ENCODE measurements at places on chromosomes 1 and 21.

- DNase-seq, result no peak
Observed at GRCh38 chr1:33768106-33768505, 95.8 kb upstream of the HMGB4 start.

GRCh38 chr21:45374826-45375455 is 30.0 kb upstream of the COL18A1 start:
- no peak for DNase-seq

GRCh38 chr1:66050123-66050522 is 257.4 kb downstream of the PDE4B start:
- no peak for DNase-seq

DNA sequence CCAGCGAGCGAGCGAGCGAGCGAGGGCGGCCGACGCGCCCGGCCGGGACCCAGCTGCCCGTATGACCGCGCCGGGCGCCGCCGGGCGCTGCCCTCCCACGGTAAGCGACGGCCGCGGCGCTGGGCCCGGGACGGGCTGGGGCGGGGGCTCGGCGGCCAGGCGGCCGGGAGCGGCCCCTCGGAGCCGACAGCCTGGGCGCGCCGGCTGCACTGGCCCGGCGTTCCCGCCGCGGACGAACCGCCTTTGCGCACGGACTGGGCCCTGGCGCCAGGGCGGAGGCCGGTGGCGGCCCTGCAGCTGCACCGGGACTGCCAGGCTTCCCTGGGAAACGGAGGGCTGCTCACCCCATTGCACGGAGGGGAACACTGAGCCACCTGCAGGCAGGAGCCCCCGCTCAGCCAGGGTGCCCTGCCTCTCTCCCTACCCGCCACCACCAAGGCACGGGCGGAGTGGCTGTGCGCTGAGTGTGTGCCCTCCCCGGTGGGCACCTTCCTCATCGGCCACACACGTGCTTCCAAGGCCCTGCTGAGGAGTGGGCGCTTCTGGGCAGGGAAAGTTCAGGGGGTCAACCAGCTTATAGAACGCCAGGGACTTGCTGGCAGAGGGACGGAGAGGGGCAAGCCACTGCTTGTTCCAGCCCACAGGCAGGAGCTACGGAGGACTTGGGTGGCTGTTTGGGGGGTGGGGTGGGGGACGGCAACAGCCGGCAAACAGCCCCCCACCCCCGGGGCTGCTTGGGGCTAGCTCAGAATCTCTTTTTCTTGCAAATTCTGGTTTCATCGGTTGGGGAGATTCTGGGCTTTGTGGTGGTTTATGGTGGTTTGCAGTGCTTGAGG is 532 bp downstream of the CSF1 start:
- no peak for DNase-seq

GRCh38 chr1:26378879-26379251 is 6.3 kb upstream of the ZNF683 start:
- DNase-seq, result no peak

DNA sequence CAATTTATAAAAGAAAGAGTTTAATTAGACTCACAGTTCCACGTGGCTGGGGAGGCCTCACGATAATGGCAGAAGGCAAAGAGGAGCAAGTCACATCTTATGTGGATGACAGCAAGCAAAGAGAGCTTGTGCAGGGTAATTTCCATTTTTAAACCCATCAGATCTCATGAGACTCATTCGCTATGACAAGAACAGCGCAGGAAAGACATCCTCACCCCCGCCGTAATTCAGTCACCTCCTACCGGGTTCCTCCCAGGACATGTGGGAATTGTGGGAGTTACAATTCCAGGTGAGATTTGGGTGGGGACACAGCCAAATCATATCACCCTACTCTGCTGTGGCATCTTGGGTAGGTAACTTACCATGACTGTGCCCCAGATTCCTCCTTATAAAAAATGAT is 79.8 kb downstream of the AK5 start:
- DNase-seq, result no peak

- no peak for DNase-seq
Observed at GRCh38 chr1:185305419-185305818, 11.6 kb downstream of the IVNS1ABP start.

- no peak for DNase-seq
Observed at GRCh38 chr1:48741380-48741779, 35.3 kb downstream of the BEND5 start.

DNA sequence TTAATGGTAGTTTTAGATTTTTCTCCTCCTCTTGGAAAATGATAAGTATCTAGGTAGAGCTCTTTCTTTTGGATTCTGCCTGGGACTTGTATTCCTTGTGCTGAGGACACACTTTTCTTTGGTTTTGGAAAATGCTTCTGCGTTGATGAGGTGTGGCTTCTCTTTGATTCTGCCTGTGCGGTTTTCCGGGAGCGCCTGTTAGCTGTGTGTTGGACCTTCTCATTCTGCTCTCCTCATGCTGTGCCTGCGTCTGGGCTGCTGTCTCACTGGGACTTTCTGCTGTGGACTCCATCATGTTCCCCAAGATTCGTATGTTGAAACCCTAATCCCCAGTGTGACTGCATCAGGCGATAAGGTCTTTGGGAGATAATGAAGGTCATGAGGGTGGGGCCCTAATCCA is 21.0 kb downstream of the C1orf174 start:
- no peak for DNase-seq

- DNase-seq, result no peak
Observed at GRCh38 chr1:15075817-15076216, 77.7 kb upstream of the TMEM51 start.

DNA sequence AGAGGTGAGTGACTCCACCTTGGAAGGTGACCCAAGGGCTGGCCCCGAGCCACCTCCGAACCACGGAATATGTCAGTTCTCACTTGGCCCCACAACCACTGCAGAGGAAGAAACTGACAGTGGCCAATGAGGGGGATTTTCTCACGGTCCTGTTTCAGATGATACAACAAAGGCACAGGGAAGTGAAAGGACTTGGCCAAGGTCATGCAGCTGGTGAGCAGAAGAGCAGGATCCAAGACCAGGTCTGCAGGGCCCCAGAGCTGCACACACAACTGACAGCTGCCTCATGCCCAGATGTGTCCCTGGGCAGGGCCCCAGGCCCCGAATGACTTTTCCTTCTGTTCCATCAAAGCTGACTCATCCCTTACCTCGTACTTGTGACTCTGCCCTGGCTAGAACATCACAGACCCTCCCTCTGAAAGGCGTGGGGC is 25.8 kb upstream of the EVA1B start:
- peak; percentile 79 for DNase-seq

DNA sequence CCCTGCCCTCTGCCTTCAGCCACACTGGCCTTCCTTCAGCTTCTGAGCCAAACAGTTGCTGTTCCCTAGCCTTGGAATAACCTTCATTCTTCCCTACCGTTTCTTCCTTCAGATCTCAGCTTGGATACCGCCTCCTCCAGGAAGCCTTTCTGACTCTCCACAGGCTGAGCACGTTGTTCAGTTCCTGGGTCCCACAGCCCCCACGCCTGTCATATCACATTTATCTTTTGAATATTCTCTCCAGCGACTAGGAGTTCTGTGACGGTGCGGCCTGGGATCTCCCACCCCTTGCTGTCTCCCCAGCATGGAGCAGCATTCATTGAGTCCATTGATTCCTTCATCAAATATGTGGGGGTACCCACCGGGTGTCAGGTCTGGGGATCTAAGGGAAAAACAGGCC is 39.2 kb downstream of the EPHA2 start:
- no peak for DNase-seq

DNA sequence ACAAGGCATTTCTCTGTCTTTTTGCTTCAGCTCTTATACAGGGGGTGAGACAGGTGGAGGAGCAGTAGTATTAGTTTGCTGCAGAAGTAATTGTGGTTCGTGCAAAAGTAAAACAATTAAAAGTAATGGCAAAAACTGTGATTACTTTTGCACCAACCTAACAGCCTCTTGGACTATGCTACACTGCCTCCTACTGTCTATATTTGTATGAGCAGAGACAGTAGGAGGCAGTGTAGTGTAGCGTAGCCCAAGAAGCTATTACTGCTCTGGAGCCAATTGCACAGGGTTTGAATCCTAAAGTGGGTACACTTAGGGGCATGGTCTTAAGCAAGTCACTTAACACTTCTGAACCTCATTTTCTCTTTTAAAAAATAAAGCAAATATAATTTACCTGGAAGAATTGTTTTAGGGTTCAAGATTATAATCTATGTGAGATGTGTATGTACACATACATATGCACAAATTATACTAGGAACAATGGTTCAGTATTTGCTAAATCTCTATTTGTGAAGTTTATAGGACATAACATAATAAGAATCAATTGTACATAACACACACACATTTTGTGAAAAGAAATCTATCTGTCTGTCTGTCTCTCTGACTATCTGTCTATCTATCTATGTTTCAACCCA is 103.8 kb downstream of the BRINP3 start:
- DNase-seq, result no peak

- DNase-seq, result peak; percentile 78
Observed at GRCh38 chr1:55669293-55669692, 454.1 kb upstream of the USP24 start.

DNA sequence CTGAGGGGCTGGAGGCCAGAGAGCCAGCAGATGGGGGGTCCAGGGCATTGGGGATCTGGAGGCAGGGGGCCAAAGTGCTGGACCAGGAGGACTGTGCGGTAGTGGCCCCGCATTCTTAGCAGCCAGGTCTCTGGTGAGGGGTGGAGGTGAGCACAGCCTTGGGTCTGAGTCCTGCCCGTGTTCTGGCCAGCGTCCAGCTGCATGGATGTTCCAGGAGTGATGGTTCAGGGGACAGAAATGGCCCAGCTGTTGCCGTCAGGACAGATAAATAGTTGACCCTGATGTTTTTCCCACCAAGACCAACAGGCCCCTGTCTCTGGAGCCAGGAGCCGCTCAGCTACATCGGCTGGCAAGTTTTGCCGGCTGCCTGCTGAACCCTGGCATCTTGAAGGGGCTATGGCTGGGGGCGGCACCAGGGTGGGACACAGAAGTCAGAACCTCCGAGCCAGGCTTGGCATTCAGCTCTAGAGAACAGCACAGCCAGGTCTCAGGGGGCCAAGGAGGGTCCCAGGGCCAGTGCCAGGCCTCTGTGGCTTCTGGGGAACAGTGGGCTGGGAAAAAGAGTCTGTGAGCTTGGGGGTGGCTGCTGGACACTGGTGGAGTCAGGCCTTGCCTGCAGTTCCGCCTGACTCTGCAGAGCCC is 19.4 kb upstream of the TTC34 start:
- no peak for DNase-seq

DNA sequence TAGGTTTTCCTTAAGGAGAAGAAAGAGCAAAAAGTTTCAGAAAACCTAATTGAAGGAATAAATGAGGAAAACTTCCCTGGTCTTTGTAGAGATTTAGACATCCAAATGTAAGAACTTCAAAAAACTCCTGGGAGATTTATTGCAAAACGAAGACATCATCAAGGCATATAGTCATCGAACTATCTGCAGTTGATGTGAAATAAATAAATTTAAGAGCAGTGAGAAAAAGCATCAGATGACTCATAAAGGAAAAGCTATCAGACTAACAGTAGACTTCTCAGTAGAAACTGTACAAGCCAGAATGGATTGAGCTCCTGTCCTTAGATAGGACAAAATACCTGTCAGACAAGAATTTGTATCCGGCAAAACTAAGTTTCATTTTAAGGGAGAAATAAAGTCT is 569.4 kb upstream of the ADAMTS5 start:
- peak; percentile 78 for DNase-seq

- DNase-seq, result no peak
Observed at GRCh38 chr1:167293057-167293456, 72.4 kb downstream of the POU2F1 start.

- DNase-seq, result peak; percentile 58
Observed at GRCh38 chr1:9198538-9199361, 35.8 kb upstream of the H6PD start.

- DNase-seq, result no peak
Observed at GRCh38 chr1:77276941-77277340, 4.9 kb upstream of the AK5 start.

DNA sequence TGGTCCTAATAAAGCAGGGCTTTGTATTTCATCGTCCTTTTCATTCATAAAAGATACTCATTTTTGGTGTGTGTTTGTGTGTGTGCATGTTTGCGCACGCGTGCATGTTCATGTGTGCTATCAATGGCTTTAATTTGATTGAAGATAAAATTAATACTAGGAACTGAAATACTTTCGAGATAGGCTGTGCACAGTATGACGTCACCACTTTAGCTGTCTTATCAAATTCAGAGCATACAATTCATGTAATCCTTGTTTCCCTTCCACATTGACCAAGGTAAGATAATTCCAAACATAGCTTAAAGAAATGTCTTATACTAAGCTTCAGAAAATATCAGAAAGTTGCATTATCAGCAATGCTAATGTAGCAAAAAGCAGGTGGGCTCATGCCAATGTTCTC is 113.6 kb upstream of the CYYR1 start:
- no peak for DNase-seq

DNA sequence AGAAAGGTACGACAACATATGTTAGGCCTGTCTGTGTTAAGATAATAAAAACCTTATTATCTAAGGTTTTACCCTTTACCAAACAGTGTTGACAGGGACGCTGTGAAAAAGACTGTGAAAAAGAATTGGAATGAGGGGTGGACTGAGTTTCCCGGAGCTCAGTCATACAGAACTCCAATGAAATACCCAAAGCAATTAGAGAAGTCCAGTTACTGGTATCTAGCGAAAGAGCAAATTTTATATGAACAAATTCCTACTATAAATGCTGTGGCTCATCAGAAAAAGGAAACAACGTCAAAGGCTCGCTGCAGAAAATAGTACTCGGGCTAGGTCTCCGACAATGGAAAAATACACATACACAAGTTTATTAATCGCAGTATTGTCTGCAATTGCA is 708 bp upstream of the RBBP5 start:
- no peak for DNase-seq

DNA sequence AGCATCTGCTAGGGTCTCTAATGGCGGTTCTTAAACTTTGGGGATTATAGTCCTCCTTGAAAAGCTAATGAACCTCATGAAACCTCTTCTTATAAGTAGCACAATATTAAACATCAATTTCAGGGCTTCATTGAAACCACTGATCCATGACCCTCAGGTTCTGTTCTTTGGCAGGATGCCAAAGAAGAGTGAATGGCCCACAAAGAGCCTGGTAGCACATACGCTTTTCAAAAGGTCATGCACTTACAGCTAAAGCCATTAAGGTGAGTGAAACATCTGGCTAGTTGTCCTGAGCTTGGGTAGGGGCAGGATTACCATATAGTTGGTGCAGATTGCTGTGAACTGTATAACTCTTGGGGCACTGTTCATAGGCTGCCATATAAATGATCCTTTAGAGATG is 42.3 kb downstream of the MDM4 start:
- no peak for DNase-seq

GRCh38 chr1:41362749-41363590 is 1.7 kb downstream of the FOXO6 start:
- DNase-seq, result no peak

- no peak for DNase-seq
Observed at GRCh38 chr1:75600781-75601180, 10.1 kb downstream of the SLC44A5 start.

DNA sequence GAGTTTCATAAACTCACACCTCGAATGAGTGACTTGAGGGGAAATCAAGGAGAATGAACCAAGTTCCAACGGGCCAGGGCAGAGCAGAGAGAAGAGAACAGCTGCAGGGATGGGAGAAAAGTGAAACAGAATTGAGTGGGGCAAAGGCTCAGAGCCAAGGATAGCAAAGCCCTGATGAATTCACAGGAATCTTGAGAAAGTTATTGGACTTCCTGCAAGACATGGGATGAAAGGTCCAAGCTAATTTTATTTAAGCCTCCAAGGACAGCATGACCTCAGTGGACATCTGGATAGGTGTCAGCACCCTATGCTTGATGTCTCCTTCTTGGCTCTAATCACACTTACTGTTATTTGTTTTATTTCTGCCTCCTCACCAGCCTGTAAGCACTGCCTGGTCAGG is 43.0 kb upstream of the RAVER2 start:
- peak; percentile 57 for DNase-seq

GRCh38 chr1:45765999-45766792 is 15.7 kb upstream of the IPP start:
- peak; percentile 23 for DNase-seq

Measured in fibroblast of mammary gland (primary cell).